ENCODE measurements at places on chromosomes 5 and 9.

GRCh38 chr5:89105836-89106235 is 222.9 kb upstream of the MEF2C start:
- DNase-seq: no peak

DNA sequence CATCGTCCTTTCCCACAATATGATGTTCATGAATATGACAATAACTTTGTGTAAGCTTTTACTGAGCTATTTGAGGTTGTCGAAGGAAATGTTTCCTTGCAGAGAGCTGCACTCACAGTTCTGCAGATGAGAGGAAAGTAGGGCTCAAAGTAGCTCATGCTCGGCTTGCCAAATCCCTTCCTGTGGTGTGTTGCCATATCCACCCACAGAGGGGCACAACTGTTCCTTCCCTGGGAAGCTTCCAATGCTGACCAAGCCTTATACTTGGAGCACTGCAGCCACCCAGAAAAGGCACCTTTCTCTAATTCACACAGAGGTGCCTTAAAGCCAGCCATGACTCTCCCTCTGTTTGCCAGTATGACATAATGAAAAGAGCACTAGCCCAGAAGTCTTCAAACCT is 390.3 kb downstream of the CAAP1 start:
- no peak for DNase-seq

- no peak for DNase-seq
Measured at GRCh38 chr5:32612134-32612888, 27.0 kb downstream of the SUB1 start.

DNA sequence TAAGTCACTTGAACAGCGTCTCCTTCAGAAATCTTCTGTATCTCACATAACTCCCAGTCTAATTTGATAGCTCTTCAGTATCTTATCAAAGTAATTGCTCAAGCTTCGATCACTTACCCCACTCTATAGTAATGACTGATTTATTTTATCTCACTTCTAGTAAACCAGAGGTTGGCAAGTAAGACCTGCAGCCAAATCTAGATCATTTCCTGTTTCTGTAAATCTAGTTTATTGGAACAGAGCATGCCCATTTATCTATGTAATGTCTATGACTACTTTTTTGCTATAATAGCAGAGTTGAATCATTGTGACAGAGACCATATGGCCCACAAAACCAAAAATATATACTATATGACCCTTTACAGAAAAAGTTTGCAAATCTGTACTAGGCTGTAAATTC is 40.1 kb downstream of the TSSK1B start:
- DNase-seq: no peak

DNA sequence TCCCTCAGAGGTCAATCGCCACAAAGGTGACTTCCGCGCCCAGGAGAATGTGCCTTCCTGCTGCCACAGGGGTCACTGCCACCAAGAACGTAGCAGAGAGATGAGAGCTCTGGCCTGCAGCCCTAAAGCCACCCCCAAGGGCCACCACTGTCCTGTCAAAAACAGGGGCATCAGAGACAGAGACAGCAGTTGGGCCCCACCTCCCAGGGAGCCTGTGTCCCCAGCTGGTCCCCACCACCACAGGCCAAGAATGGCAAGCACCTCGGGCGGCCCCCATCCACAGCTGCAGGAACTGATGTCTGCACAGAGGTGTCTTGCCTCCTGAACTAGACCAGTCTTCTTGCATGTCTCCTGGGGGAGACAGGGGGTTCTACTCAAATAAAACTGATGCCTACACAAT is 5.8 kb downstream of the SPATA31E1 start:
- no peak for DNase-seq
